Activated CD4-positive, alpha-beta T cell treated with anti-CD3 and anti-CD28 coated beads for 1 hour (primary cell): ENCODE measurements at places on chromosomes 1 and 21.

DNA sequence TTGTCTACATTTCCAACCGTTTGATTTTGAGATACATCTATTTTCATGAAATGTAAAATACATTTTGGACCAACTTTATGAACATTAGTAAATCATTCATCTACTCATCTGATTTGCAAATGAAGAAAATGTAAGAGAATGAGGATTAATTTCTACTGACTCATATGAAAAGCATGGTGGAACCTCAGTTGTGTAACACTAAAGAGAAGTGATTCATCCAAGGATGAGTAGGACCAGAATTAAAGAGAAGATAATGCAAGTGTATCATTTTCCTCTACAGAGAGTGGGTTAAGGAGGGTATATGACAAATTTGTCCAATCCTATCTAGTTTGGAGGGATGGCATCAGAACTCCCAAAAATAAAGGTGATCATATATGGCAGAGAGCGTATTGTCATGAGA, 1967.6 kb downstream of the MRPL39 start:
- no peak for DNase-seq

GRCh38 chr1:29849038-29849750, 612.9 kb downstream of the PTPRU start:
- no peak for DNase-seq

DNA sequence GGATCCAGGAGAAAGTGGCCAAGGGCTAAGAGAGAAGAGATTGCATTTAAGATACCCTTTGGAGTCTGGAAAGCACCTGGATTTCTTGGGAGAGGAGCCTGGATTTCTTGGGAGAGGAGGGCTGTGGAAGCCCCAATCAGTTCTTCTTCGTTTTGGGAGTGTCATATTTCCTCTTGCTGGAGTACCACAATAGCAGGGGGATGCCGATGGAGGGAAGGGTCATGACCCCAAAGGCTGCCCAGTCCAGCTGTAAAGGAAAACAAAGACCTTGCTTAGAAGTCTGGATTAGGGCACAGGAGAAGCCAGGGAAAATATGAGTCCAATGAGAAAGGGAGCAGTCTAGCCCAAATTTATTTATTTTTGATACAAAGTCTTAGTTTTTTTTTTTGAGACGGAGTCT, 11.3 kb downstream of the SSR2 start:
- no peak for DNase-seq

- DNase-seq = no peak
Measured at GRCh38 chr1:18139198-18139981, 31.8 kb downstream of the IGSF21 start.

GRCh38 chr1:53069663-53070327, 7.8 kb downstream of the PODN start:
- peak; percentile 6 for DNase-seq

DNA sequence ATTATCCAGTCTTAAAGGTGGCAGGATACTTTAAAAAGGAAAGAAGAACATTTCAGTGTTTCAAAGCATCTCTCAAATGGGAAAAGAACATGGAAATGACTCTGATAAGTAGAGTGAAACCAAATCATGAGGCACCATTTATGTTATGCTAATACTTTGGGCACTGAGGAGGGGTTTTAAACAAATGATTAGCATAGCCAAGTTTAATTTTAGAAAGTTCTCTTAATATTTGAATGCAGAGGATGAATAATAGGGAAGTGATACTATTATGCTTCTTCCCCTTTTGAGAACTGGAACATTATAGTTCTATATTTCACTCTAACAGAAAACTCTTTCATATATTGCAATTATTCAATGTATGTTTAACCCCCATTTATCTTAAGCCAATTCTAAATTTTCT, 1181.9 kb upstream of the PRMT6 start:
- no peak for DNase-seq

GRCh38 chr1:165773324-165773965, 4.8 kb upstream of the TMCO1 start:
- no peak for DNase-seq

GRCh38 chr1:85321237-85321964, 45.0 kb upstream of the BCL10 start:
- no peak for DNase-seq

DNA sequence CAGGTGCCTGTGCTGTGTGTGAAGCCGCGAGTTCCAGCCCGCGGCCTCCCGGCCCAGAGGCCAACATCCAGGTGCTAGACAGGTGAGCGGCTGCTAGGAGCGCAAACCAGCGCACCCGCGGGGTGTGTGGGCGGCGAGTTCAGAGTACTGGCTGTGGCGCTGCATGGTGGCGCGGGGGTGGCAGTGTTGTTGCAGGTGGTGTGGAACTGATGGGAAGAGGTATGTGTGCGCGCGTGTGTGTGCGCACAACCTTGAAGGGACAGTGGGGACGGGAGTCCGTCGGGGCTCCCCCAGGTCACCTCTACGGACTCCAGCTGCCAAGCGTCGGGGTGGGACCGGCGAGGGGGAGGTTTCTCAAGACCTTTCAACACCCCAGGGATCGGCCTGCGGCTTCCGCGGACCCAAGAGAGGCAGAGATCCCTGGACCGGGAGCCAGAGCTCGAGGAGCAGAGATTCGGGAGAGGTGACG, 433 bp upstream of the DMBX1 start:
- no peak for DNase-seq

DNA sequence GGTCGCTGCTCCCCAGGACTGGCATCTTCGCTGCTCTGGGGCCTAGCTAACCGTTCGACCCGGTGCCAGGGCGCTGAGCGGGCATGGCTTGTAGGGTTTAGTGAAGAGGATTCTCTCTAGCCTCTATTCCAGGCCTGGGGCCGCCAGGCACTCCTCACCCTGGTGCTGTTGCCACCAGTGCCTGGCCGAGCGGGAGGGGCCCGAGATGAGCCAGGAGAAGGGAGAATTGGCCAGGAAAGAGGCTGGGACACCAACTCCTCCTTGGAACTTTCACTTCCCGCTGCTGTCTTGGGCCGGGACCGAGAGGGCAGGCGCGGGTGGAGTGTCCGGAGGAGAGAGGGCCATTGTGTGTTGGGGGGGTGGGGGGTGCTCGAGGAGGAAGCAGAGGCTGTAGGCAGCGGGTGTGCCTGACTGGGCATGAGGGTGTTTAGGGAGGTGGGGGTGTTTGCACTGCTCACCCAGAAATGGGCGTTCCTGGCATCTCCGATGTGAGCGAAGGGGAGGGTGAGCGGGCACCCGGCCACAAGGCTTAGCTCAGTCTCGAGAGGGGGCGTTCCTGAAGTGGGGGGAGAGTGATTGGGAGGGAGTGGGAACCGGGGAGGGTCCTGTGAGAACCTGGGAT, 772 bp downstream of the ADAM15 start:
- peak; percentile 18 for DNase-seq

DNA sequence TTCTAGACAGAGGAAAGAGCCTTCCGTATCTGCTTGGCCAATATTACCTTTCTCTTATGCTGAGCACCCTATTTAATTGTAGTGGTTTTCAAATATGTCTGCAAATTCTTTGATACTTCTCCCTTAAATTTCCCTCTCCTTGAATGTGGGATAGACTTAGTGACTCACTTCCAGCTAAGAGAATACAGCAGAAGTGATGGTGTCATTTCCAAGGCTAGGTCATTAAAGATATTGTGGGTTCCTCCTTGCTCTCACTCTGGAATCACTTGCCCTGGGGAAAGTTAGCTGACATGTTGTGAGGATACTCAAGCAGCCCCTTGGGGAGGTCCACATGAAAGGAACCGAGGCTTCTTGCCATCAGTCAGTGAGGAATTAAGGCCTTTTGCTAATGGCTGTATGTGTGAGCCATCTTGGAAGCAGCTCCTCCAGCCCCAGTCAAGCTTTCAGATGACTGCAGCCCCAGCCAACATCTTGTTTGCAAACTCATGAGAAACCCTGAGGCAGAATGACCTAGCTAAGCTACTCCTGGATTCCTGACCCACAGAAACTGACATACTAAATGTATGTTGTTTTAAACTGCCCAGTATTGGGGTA, 8.1 kb upstream of the CITED4 start:
- DNase-seq = no peak

DNA sequence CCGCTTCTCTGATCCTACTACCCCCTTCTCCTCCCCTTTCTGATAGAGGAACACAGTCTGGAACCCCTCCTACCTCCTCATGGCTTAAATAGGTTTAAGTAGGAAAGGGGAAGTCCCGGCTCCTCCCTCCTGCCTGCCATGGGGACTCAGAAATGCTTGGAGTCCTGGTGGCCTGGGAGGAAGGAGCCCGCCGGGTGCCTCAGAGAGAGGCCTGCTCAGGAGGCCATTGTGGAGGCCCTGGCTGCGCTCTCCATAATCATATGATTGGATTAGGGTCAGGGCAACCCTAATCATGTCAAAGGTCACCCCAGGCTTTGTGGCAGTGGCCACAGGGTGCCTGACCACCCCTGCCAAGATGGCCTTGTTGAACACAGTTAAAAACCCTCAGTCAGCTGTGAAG, 29.0 kb downstream of the WNT3A start:
- DNase-seq = no peak

DNA sequence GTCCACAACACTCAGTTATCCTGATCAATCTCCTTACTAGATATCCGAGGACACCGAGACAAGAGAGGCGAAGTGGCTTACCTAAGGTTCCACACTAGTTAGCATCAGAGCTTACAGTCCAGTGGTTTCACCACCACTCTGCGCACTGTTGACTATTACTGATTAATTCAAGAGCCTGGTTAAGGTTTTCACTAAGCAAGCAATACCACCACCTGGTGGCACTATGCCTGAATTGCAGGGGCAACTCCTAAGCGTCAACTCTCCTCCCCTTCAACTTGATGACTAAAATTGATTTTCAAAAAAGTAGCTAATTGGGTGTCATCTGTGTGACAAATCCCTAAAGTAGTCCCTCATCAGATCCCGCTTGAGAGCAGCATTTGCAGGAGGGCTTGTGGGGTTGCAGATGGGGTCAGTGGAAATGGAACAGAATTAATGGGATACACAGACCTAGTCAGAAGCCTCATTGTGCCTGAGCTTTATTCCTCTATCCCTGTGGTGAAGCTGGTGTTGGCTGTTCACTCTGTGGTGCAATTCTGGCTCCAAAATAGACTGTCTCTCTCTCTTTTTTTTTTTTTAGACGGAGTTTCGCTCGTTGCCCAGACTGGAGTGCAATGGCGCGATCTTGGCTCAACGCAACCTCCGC, 9.1 kb downstream of the TTC22 start:
- no peak for DNase-seq

DNA sequence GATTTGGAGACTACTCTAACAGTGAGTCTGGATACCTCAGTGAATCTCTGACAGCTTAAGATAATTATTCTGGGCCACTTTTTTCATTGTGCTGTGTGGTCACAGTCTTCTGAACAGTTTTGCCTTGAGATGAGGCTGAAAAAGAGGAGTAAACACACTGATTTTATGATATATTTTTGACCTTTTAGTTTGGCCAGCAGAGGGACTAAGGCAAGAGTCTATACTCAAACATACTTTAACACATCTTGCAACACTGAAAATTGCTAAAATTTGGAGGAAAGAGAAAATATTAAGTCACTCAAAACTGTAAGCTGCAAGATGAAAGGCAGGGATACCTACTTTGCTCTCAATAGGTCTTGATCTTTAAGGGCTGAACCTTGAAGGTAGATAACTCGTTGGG, 182.7 kb downstream of the KCNT2 start:
- DNase-seq = no peak

DNA sequence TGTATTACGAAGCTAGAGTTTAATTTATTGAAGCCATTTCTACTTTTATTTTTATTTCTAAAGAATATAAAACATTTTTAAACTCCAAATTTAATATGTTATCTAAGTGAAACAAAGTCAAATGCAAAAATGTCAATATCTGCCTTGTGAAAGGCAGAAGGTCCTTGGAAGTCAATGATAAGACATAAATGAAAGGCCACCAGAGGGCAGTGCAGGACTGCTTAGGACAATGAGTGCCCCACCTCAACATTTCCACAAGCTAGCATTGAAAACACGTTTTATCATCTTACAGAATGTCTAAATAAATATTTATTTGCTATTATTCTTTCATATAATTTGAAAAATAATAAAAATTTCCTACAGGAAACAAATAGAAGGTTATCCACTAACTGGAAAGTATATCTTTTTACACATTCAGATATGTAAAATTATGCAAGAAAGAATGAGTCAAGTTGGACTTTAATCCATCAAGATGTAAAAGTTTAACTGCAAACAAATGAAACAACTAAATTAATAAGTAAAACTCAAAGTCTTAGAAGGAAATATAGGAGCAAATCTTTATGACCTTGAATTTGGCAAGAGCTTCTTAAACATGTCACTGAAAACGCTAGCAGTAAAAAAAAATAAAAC, 140.1 kb upstream of the FMN2 start:
- DNase-seq = no peak

- no peak for DNase-seq
Measured at GRCh38 chr1:33128781-33129180, 47.8 kb downstream of the AZIN2 start.

- no peak for DNase-seq
Measured at GRCh38 chr1:202691816-202692215, 18.4 kb downstream of the SYT2 start.

DNA sequence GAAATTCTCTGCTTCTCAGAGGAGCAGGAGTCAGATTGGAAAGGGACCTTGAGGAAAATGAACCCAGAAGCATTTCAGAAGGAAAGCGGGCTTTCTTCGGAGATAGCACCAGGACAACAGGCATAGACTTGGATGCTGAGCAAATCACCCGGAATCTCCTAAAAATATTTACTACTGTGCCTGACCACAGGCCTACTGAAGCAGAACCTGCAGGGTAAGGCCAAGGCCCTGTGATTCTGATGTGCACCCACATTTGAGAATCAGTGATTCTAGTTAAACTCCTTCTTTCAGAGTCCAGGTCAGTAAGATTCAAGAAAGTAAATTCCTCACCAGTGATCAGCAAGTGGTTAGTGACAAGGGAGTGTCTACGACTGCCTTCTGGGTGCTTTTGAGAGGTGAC, 307.3 kb upstream of the DUSP10 start:
- no peak for DNase-seq

DNA sequence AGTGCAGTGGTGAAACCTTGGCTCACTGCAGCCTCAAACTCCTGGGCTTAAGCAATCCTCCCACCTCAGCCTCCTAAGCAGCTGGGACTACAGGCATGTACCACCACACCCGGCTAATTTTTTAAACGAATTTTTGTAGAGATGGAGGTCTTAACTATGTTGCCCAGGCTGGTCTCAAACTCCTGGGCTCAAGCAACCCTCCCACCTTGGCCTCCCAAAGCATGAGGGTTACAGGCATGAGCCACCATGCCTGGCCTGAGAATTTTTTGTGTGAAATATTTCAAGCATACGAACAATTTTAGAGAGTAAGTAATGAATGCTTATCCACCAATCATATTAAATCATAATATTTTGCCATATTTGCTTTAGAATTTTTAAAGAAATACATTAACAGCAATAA, 51.6 kb downstream of the MROH9 start:
- no peak for DNase-seq

GRCh38 chr1:207027206-207027777, 5.3 kb downstream of the C1orf116 start:
- DNase-seq = no peak

GRCh38 chr1:226712742-226713419, 26.2 kb downstream of the ITPKB start:
- no peak for DNase-seq

GRCh38 chr1:197399755-197400521, 131.9 kb downstream of the CRB1 start:
- DNase-seq = no peak
